Fibroblast of skin of abdomen (primary cell): ENCODE measurements at places on chromosomes 6 and 20.
A peak's percentile ranks its signal among the peaks of the same experiment; 100 is the strongest.

DNA sequence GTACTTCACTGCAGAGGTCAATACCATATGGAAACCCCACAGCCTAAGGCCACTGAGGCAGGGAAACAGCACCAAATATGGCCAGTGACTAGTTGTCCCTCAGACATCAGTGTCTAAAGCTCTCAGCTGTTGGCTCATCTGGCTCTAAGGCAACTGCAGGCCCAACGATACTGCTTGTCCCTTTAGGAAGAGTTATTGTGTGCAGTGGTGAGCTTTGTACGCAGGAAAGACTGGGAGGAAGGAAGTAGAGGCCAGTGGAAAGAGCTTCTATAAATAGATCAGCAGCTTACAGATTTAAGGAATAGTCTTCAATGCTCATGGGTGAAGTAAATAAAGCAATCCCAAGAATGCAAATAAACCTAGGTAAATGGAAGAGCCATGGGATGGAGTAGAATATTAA, 29.3 kb downstream of the DNAAF9 start:
- DNase-seq = no peak

- no peak for DNase-seq
These were observed 2.9 kb downstream of the LAMA5 start for GRCh38 chr20:62363920-62364851.

DNA sequence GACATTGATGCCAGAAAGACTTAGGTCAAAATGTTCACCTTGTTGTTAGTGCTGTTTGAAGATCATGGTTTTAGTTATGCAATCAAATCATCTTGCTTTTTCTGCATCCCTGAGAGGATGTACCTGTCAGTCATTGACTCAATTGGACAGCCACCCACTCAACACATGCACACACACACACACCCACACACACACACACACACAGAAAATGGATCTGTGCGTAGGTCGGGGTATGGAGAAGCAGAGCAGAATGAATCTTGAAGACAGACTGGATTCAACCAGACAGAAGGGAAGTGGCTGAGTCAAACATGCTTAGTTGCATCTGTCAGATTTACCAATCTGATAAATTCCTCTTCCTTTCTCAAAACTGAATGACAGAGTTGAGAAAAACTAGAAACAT, 19.1 kb upstream of the ZSCAN23 start:
- DNase-seq = no peak

- DNase-seq = peak; percentile 56
These were observed 33.3 kb downstream of the LRP11 start for GRCh38 chr6:149830731-149831307.

DNA sequence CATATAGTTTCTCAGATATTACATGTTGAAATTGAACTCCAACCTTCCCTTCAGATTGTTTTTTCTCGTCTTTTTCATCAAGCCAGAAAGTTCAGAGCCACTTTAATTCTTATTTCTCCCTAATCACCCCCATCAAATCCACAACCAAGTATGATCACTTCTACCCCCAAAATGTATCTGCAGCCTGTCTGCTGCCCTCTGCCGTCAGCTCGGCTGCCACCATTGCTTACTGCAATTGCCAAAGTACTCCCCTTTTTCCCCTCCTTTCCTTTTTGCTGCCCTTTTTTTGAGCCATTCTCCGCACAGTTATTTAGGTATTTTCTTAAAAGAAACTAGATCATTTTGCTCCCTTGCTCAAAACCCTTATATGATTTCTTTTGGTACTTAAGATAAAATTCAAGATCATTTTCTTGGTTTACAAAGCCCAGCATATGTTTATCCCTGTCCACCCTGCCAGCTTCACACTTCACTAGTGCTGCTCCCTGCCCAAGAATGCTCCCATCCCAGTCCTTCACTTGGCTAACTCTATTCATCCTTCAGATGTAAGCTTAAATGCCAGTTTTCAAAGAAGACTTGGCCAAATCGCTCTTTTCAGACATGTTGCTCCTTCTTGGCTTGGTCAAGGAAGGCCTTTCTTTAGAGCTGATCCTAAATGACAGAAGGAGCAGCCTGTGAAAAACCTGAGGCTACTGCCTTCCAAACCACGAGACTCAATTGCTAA, 63.7 kb downstream of the SH3BGRL2 start:
- DNase-seq = no peak

DNA sequence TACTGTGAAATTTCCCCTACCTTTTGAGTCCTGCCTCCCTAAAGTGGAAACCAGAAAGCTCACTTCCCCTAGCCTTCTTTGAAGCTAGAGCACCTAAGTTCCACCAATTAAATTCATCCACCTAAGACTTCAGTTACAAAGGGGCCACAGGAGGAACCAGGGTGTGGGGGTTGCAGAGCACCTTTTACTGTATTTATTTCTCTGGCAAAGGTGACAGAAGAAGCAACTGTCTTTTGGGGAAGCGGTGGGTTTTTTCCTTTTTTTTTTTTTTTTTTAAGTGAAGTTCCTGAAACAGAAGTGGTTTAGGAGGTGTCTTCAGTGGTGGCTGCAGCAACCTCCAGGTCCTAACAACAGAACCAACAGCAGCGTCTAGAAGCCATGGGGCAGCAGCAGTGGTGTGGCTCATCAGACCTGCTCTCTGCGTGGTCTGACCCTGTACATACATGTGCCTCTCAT, 13.1 kb downstream of the PSMB9 start:
- DNase-seq = no peak

- no peak for DNase-seq
These were observed 18.7 kb downstream of the SGK1 start for GRCh38 chr6:134299236-134299635.

DNA sequence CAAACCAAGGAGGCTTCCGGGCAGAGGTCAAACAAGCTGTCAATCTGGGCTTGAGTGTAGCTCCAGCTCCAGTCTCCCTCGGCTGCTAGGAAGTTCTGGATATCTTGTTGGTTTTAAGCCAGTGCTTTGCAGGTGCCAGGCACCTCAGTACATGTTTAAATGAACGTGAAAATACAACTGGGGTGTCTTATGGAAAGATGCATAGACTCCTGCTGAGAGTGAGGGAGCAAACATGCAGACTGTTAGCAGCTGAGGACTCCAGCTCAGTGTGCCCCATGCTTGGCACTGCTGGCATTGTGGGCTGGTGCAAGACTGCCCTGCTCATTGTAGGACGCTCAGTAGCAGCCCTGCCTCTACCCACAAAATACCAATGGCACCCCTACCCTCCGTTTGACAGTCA, 28.5 kb downstream of the ERMARD start:
- DNase-seq = no peak

GRCh38 chr6:111784433-111784832, 88.8 kb downstream of the FYN start:
- no peak for DNase-seq

GRCh38 chr6:112920994-112921393, 573.9 kb downstream of the RFPL4B start:
- no peak for DNase-seq

GRCh38 chr20:23125159-23125558, 39.0 kb upstream of the CD93 start:
- no peak for DNase-seq

- no peak for DNase-seq
These were observed 88.9 kb downstream of the SLC16A10 start for GRCh38 chr6:111176038-111176759.

DNA sequence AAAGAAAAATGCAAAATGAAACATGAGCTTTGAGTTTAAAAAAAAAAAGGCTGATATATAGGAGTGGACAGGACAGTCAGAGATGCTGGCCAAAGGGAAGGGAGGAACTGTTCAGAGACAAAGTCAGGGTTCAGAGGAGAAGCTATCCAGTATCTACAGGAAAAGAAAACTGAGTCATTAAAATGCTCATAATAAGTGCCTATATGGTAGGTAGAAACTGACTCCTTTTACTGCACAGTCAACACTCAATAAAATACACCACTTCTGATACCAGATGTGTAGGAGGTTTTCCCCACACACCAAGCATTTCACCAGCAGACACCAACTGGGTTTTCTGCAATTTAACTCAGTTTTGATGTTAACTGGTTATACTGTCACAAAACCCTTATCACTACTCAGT, 32.9 kb downstream of the FRK start:
- no peak for DNase-seq

- peak; percentile 19 for DNase-seq
These were observed 497.0 kb downstream of the BTBD3 start for GRCh38 chr20:12414446-12415274.

DNA sequence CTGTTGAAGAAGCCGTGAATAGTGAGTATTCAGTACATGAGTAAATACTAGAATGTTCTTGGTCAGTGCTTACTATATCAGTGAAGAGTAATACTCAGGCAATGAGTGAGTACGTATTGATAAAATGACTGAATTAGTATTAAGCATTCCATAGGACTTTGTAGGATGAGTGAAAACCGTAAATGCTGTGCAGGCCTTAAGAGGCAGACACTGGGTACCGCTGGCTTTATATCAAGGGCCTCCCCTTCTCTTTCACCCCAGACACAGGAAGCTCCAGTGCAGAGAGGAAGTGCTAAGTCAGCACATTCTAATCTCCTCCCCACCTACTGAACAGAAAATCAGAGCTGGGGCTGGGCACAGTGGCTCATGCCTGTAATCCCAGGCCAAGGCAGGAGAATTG, 24.2 kb downstream of the POFUT1 start:
- peak; percentile 54 for DNase-seq

DNA sequence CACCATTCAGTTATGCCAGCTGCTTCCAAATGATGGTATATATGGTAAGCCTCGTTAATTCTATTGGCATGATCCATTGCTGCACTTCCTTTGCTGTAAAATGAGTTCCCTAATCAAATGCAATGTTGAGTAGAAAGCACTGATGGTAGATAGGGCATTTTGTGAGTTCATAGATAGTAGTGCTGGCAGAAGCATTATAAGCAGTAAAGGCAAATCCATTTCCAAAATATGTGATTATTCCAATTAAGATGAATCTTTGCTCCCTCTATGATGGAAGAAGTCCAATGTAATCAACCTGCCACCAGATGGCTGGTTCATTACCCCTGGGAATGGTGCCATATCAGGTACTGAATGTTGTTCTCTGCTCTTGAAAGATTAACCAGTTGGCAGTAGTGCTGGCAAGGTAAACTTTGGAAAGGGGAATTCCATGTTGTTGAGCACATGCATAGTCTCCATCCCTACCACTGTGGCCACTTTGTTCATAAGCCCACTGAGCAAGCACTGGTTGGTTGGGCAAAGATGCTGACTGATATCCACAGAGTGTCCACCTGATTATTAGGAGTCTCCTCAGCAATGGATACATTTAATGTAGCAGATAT, 5.6 kb upstream of the TBPL1 start:
- DNase-seq = no peak

DNA sequence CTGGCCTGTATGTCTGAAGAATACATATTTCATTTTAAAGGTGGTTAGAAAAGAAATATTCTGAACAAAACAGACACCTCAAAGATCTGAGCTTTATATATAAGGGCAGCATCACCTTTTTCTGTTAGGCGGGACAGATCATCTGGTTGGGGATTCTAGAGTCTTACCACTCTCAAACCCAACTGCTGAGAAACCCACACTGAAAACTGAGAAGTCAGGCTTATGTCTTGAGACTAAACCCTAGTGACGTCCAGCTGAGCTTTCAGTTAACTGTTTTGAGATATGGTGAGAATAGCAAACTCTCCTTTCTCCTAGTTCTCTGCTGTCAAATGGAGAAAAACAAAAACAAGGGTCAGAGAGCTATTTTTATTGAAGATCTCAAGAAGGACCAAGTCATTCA, 63.7 kb upstream of the CCN6 start:
- no peak for DNase-seq

- DNase-seq = no peak
These were observed 180.5 kb downstream of the JARID2 start for GRCh38 chr6:15426395-15426794.

DNA sequence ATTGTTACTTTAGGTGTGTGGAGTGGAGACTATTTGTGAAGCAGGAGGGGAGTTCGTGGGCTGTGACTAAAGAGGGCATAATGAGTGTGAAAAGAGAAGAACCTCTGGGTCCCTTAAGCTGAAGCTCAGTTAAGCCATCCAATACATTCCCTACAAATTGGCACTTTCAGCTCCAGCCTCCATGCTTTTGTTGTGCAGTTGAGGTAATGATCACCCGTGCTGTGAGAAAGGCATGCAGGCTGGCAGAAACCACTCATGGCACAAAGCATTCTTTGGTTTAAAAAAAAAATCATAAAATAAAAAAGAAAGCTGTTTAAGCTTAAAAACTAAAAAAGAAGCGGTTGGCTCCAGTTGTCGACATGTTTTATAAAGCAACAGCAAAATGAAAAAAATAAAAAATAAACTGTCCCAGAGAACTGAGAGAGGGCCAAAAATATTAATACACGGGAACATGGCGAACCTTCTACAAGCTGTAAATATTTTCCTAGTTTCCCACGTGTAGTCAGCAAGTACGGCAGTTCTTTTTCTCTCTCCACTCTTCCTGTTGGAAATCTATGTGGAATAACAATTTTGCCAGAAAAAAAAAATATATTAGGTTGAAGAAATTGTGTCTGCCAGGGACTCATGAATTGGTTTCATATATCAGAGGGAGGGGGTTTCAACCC, 82.2 kb downstream of the ANKRD60 start:
- DNase-seq = no peak

DNA sequence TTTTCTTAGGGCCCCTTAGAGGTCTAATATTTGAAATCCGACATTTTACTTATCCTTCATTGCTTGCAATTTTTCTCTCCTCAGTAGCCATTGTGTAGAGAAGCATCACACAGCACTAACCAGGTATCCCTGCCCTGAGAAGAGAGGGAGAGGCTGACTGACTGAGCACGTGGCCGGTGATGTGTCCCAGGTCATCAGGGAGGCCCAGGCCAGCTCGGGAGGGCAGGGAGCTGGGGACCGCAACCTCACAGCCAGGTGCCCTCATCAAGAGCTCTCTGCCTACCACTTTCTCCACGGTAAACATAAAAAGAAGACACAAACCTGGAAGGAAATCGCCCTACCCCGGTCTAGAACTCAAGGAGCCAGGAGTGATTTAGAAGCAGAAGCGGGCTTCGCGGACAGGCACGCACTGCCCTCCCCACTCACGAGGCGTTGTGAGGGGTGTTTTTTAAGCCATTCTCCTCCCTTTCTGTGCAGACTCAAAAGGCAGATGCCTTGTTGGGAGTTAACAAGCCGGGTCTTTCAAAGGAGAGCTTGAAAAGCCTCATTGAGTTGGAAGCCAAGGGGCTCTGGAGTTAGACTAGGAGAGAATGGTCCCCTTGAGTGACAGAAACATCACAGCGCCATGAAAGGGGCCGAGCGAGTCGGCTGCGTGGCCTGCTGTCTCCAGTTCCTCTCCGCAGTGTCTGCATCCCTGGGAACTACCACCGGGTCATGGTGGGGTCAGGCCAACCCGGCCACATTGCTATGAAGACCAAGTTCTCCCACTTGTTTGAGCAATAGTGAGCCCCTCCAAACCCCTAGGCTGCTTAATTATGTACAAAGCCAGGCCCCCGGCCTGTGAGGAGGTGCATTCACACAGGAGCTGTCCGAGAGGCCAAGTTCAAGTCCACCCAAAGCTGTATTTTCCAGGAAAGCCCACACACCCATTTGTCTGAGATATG, 285.4 kb downstream of the CDH4 start:
- no peak for DNase-seq

- no peak for DNase-seq
These were observed 94.4 kb upstream of the TNFAIP3 start for GRCh38 chr6:137772541-137773250.

DNA sequence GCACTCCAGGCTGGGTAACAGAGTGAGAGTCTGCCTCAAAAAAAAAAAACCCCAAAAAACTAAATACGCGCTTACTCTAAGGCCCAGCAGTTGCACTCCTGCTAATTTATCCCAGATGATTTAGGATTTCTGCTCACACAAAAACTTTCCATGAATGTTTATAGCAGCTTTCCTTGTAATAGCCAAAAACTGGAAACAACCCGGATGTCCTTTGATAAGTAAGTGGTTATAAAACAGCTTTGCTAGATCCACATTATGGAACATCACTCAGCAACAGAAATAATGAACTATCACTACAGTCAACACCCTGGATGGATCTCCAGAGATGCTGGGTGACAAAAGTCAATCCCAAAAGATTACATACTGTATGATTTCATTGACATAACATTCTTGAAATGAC, 220.4 kb upstream of the JARID2 start:
- peak; percentile 18 for DNase-seq
